HL-60 (cell line): ENCODE measurements at places on chromosomes 6 and 20.

GRCh38 chr6:97021194-97021593, 96.7 kb downstream of the KLHL32 start:
- no peak for DNase-seq

DNA sequence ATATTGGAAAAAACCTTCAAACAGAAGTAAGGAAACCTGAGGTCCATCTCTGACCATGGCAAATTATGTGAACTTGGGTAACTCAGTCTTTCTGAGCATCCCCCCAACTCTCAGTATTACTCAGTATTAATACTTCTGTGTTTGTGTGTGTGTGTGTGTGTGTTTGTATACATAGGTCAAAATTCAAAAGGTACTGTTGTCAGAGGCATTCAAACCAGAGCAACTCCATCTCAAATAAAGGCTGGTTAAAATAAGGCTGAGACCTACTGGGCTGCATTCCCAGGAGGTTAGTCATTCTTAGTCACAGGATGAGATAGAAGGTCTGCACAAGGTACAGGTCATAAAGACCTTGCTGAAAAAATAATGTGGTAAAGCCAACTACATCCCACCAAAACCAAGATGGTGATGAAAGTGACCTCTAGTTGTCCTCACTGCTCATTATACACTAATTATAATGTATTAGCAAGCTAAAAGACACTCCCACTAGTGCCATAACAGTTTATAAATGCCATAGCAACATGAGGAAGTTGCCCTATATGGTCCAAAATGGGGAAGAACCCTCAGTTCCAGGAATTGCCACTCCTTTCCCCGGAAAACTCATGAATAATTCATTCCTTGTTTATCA, 33.3 kb upstream of the SLC22A16 start:
- no peak for DNase-seq

DNA sequence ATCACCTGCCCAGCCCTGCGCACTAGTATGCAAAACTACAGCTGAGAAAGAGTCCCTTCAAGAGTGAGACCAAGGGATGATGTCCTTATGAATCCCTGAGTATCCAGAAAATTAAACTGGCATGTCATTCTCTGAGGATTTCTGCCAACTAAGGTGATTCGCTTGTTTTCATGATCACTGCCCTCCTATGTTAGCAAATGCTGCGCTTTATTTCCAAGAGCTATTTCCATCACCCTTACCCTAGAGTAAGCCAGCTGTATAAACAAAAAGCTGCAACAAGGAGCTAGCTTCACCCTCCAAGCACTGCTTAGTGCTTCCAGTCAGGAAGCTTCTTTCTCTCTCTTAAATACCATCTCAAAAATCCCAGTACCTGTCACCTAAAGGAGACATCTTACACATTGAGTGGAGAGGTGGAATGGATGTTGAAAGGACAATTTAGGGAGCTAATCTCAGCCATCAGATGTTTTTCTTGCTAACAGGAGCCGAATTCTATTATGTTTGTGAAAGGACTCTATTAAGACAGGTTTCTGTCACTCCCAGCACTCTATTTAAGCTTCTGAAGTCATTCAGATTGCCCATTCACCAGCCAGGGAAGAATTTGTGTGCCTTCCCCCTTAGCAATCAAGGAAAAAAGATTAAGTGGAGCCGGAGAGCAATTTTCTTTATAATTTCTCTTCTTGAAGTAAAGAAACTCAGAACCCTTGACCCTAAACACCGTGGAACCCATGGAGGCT, 322.2 kb downstream of the NRN1 start:
- DNase-seq, result no peak

GRCh38 chr20:42164121-42164890, 546.1 kb upstream of the CHD6 start:
- no peak for DNase-seq

DNA sequence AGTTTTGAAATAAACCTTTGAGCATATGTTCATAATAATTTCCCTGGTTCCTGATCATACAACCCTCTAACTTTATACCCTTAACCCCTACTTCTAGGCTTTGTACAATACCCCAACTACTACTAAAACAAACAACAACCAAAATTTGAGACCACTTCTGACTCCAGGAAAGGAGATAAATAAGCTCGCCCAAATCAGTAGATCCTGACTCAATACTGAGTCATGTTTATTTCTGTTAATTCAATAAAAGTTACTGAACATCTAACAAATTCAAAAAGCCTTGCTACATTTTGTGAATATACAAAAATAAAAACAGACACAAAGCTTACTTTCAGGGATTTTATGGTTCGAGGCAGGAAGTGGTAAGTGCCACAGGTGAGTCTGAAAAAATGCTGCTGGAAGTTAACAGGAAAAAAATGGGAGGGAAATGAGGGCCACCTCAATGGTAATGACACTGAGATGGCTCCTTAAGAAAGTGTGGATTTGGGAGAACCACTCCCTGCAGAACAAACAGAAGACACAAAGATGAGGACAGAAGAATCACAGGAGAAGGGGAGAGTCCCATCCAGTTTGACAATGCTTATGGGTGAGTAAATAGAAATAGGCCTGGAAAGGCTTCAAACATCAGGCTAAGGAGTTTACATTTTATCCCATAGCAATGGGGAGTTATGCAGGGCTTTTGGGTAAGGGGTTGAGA, 63.4 kb downstream of the DST start:
- no peak for DNase-seq

GRCh38 chr20:8435285-8436035, 303.4 kb downstream of the PLCB1 start:
- DNase-seq, result no peak

DNA sequence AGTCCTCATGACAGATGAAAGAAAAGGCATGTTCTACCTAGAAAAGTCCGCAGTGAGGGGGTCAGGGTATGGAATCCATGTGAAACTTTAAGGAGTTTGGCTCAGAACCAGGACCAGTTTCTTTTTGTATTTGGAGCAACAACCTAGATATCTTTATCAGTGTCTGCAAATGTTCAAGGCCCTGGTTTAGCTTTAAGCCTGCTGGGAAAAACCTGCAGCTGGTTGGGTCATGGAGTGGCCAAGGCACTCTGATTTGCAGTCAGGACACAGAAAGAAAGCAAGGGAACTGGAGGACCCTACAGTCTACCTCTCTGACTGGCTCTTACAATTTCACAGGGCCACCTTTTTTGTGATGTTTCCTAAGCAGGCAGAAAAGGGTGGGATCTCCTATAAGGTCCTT, 33.7 kb downstream of the GSTA2 start:
- DNase-seq, result no peak
